ENCODE measurements at places on chromosomes 12 and 14.

GRCh38 chr14:99039331-99040041 lies 232.5 kb downstream of the BCL11B start:
- no peak for DNase-seq

- DNase-seq: no peak
Measured at GRCh38 chr14:51185754-51186153, 54.3 kb upstream of the TMX1 start.

DNA sequence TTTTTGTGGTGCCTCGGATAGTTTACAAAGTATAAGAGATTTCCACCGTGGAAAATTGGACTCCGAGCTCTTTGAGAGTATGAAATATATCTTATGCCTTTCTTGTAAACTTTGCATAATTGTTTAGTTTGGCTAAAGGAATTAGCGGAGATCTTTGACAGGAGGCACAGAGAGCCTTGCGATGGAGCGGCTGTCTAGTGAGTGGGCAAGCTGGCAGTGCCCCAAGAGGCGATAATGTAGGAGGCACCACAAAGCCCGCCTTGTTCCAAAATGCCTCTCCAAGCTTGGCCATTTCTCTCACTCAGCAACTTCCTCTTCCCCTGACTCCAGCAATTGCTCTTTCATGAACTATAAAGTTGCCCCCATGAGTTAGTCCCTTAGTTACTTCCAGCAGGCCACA lies 270.1 kb upstream of the PRICKLE1 start:
- no peak for DNase-seq

GRCh38 chr12:70756118-70756517 lies 118.9 kb upstream of the PTPRB start:
- DNase-seq: no peak

DNA sequence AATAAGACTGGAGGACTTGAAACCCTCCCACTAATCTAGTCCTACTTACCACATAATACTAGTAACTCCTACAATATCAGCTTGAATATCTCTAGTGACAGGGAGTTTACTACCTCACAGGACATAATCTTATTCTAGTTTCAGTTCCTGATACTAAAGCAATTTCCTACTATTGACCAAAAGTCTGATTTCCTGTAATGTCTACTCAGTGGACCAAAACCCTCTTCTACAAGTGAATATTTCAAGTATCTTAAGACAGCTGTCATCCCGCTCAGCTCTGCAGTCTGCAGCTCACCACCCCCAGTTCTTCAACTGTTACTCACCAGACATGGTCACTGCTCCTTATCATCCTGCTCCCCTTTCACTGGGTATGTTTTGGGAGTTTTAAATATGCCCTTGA lies 70.8 kb upstream of the TMCC3 start:
- peak; percentile 51 for DNase-seq

DNA sequence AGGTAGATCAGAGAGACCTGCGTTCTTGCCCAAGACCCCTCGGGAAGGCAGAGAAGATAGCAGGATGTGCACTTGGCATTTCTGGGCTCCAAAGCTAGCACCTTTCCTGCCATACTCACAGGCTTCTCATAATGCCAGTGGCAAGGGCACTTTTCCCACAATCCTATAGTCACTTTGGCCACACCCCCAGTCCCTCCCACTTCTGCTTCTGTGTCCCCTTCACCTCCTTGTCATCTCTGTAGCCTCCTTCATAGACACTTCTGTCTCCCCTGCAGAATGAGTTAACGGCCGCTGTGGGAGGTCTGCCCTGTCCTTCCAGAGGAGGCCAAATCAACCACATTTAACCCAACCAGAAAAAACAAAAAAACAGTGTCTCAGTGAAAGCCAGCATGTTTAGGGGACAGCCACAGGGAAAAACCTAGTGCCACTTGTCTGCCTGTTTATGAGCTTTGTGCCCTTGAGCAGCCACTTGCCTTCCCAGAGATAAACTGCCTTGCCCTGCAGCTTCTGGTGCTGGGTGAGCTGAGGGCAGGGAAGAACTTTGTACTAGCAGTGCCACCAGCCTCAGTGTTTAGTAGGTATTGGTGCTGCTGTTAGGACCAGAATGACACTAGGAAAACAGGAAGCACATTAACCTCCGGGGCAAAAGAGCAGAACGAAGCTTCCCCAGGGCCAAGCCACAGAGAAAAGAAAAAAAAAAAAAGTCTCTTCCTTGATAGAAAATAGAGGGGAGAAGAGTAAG lies 193.0 kb upstream of the PWP1 start:
- DNase-seq: no peak

GRCh38 chr12:15689751-15690191 lies 99.4 kb downstream of the EPS8 start:
- DNase-seq: no peak

DNA sequence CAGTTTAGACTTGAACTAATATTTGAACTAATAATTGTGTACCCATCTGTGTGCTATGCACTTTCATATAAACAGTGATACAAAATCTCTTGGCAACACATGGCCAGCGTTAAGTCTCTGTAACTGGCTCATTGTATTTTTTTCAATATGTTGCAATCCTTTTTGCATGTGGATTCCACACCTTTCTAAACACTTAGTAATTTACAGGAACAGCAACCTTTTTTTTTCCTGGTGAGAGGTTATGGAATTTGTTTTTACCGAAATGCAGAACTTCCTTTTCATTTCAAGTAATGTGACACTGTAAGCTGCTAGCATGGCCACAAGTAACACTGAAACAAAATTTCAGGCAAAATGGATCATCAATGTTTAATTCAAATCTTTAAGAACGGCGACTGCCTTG lies 45.4 kb upstream of the EPS8 start:
- no peak for DNase-seq

- DNase-seq: no peak
Measured at GRCh38 chr14:46058964-46059563, 592.5 kb downstream of the RPL10L start.

GRCh38 chr14:29674566-29675285 lies 252.9 kb downstream of the PRKD1 start:
- DNase-seq: no peak

DNA sequence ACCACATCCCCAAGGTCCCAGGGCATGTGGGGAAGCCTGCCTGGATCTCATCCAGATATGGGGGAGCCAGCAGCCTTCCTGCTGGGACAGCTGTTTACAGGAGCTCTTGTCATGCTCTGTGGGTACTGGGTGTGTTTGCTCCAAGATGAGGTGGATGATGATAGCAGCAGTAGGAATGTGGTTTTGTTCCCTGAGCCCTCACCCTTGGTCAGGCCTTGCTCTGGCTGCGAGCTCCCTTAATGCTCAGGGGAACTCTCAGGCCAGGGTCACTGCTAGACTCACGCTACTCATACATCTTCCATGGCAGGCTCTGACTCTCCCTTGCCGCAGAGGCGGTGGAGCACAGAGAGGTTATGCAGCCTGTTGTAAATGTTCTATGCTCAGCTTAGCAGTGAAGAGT lies 990.3 kb downstream of the AACS start:
- DNase-seq: no peak

DNA sequence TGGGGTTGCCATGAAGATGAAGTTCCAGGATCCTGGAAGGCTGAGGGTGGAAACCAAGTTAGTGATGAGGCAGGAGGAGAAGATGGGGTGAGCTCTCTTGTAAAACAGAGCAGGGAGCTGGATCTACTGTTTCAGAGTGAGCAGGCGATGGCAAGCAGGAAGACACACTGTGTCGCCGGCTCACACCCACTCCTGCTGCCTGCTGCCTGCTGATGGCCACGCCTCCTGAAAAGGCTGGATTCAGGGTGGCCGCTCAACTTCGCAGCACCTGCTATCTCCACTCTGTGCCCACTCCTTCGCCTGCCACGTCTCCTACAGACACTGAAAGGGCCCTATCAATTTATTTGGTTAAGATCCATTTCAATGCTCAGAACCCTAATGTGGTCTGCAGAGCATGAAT lies 96.1 kb downstream of the RBM19 start:
- no peak for DNase-seq

DNA sequence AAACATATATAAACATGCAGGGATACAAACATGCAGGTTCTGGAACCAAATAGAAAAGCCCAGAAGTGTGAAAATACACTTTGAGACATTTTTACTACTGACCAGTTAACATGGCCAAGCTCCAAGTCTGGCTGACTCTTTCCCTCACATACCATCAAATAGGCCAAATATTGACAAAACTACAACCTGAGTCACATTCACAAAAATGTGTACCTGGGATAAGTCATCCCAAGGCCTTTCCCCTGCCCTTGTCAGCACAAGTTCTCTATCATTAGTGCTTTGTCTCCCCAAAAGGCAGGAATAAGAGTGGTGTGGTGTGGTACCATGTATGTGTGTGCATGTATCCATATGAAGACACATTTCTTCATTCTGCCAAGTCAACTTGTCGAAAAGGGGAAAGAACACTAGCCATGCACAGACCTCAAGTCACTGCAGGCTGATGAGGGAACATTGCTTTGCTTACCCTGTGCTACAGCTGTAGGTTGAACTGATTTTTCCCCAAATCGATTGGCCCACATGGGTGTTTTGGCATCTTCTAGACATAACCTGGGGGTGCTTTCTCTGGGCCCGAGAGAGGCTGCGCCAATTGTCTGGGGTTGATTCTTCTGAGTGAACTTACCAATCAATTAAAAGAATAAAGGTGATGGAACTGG lies 14.9 kb downstream of the HOXC4 start:
- DNase-seq: no peak

- DNase-seq: no peak
Measured at GRCh38 chr12:87667378-87667777, 361.8 kb downstream of the C12orf50 start.

- DNase-seq: no peak
Measured at GRCh38 chr12:55065535-55065934, 45.8 kb downstream of the NEUROD4 start.

- peak; percentile 20 for DNase-seq
Measured at GRCh38 chr12:102769323-102769916, 147.6 kb downstream of the PAH start.

GRCh38 chr14:95530473-95531276 lies 4.2 kb upstream of the GLRX5 start:
- no peak for DNase-seq

GRCh38 chr14:94472842-94473241 lies 3.2 kb downstream of the SERPINA9 start:
- DNase-seq: no peak

- no peak for DNase-seq
Measured at GRCh38 chr12:22408610-22409376, 74.3 kb upstream of the ST8SIA1 start.

- no peak for DNase-seq
Measured at GRCh38 chr12:65584016-65584415, 240.3 kb upstream of the HMGA2 start.

- DNase-seq: no peak
Measured at GRCh38 chr14:72646861-72647528, 246.9 kb downstream of the DPF3 start.

DNA sequence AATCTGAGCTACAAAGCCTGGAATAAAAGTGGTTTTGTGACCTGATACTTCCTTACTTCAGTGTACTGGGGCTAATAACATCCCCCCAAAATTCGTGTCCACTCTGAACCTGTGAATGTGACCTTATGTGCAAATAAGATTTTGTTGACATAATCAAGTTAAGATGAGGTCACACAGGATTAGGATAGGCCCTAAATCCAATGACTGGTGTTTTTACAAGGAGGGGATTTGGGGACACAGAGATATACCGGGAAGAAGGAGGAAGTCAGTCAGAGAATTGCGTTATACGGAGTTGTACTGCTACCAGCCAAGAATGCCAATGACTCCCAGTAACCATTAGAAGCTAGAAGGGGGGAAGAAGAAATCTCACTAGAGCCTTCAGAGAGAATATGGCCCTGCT lies 299.9 kb downstream of the ACSS3 start:
- no peak for DNase-seq

GRCh38 chr12:44942714-44943113 lies 66.6 kb upstream of the NELL2 start:
- DNase-seq: no peak

GRCh38 chr12:131038961-131039950 lies 85.5 kb downstream of the ADGRD1 start:
- no peak for DNase-seq

DNA sequence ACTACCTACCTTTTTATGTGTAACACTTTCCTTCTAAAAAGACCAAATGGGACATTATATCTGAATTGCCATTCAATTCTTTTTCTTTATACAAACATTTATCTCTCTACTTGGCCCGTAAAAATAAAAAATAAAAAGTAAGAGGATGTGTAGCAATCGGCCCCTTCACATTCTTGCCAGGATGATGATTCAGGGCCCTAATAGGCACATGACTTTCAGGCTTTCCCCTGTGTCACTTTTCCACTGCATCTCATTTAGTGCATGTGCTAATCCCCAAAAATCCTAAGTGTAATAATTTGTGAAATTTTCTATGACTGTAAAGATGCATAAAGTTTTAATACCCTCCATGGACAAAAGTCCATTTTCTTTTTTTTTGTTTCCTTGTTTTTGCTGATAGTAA lies 23.0 kb upstream of the ATP2B1 start:
- DNase-seq: no peak

- DNase-seq: no peak
Measured at GRCh38 chr14:59595071-59595470, 18.5 kb upstream of the CCDC175 start.

- no peak for DNase-seq
Measured at GRCh38 chr12:13788626-13789025, 192.8 kb downstream of the GRIN2B start.

DNA sequence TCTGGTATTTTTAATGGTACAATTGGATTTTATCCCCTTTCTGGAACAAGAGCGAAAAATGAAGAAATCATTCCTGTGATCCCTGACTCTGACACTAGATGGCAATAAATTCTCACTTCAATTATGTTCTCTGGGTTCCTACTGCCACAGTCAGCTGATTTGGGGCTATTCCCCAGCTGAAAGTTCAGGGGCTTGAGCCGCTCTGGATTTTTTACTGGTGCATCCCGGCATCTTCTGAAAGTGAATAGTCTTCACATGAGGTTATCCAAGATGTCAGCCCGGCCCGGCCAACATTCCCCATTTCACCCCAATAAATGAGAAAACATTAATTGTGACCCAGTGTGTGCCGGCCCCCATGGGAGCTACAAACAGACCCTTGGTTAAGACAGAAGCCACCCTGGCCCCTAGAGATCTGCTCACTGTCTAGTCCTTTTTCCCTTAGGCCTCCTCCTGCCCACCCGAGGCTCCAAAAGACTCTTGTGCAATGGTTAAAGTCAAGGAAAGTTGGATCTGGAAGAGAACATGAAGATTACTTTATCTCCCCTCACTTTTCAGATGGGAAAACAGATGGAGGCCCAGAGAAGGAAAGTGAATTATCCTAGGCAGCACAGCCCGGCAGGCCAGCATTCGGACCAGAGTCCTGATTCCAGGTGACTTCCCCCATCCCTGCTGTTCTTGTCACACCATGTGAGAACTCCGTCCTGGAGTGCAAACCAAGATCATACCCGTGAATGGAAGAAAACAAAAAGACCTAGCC lies 20.8 kb downstream of the CKAP4 start:
- DNase-seq: no peak
